ENCODE measurements at places on chromosomes 16 and 17. TPM values are rescaled to one million over a fixed set of nuclear protein-coding genes. Genes with fewer than 3 reads are reported as not detected.

TOX3 gene
- total RNA-seq = not detected

SLC6A4 gene
- total RNA-seq = not detected

DNA sequence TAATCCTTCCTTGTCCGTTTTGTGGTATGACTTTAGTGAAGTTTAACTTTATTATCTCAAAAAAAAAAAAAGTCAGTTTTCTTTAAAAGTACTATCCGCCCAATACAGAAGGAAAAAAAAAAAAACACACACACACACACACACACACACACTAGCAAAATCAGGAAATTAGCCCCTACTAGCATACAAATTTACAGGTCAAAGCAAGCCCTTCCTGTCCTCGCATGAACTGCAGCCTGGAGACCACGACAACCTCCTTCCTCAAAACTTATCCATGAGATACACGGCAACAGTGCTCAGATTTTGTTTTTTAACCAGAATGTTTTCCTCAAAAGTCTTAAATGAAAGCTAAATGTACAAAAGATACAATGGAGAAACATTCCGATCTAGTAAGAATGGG lies 16.2 kb downstream of the NCOR1 start:
- peaks cover 12% of the 10 kb centered on the region for H3K36me3 ChIP-seq
- no peaks in the 10 kb centered on the region for H3K27me3 ChIP-seq
- DNase-seq = no peak
- H3K27ac ChIP-seq = peak overlapping the region; percentile 16
- H3K4me1 ChIP-seq = peaks cover 44% of the 10 kb centered on the region

GRCh38 chr16:85574672-85575475 lies 38.2 kb upstream of the GSE1 start:
- H3K36me3 ChIP-seq = peaks cover 5% of the 10 kb centered on the region
- no peak overlapping the region for H3K27ac ChIP-seq
- H3K27me3 ChIP-seq = no peaks in the 10 kb centered on the region
- no peak overlapping the region for H3K4me3 ChIP-seq
- H3K4me1 ChIP-seq = peaks cover 51% of the 10 kb centered on the region
